ENCODE measurements at places on chromosomes 3 and 15.

DNA sequence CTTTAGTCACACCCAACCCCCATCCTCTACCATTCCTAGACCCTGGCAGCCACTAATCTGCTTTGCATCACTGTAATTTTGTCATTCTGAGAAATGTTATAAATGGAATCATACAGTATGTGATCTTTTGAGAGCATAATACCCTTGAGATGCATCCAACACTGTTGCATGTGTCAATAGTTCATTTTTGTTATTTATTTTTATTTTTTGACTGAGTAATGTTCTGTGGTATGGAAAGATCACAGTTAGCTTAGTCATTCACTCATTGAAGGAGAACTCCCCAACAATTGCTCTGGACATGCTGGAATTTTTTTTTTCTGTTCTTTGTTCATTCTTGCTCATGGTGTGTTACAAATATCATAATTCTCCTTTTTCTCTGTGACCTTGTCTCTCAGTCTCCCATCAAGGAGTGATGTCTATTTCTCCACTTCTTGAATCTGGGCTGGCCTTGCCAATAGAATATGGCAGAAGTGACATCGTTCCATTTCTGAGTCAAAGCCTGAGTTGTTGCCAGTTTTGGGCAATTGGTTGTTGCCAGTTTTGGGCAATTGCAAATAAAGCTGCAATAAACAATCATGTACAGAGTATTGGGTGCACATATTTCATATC, 6.8 kb upstream of the ADPGK start:
- DNase-seq = no peak

- DNase-seq = no peak
These were observed 15.4 kb downstream of the RASGRP1 start for GRCh38 chr15:38549222-38549621.

DNA sequence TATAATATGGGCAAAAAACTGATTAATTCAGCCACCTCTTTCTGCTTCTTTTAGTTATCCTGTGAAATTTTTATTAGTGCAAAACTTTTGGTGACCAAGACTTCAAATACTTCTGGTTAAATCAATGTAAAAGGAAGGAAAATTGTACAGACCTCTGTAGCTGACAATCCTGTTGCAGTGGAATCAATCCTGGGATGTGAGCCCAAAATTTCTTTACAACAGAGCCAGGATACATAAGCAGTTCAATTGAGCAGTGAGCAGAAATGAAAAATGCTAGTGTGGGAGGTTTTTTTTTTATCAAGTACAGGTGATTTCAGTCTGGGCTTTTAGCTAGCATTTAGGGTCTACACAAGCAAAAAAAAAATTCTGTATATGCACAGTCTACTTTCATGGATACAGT, 398.0 kb downstream of the OTOL1 start:
- no peak for DNase-seq

DNA sequence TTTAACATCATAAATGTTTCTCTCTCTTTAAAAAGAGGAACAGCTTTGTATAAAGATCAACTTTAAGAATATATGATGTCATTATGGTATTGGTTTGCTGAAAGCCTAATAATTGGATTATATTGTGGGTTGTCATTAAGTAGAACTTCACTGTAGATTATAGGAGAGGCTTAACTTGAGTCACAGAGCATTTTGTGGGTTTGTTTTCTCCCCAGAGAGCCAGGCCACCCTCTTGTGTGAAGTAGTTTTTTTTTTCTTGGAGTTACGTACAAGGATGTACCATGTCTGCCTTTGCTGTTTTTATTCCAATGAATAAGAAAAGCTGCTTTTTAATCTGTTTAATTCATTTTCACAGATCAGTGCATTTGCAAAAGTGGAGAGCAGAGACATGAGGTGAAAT, 354.8 kb upstream of the TBL1XR1 start:
- no peak for DNase-seq

DNA sequence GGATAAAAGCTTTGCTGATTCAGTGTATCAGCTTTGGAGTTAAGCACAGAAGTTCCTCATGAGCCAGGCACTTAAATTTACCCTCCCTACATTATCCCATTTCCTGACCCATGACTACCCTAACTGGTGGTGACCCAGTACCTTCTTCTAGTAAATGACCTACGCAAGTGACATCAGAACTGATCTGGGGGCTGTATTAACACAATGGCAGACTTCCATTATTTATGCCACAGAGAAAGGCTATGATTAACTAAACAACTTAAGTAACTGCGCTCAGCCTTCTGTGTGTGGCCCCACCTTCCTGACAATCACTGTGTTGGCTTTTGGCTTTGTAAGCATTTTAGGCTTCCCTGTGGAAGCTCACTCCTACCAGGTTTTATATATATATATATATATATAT, 1.9 kb downstream of the MB21D2 start:
- DNase-seq = no peak

DNA sequence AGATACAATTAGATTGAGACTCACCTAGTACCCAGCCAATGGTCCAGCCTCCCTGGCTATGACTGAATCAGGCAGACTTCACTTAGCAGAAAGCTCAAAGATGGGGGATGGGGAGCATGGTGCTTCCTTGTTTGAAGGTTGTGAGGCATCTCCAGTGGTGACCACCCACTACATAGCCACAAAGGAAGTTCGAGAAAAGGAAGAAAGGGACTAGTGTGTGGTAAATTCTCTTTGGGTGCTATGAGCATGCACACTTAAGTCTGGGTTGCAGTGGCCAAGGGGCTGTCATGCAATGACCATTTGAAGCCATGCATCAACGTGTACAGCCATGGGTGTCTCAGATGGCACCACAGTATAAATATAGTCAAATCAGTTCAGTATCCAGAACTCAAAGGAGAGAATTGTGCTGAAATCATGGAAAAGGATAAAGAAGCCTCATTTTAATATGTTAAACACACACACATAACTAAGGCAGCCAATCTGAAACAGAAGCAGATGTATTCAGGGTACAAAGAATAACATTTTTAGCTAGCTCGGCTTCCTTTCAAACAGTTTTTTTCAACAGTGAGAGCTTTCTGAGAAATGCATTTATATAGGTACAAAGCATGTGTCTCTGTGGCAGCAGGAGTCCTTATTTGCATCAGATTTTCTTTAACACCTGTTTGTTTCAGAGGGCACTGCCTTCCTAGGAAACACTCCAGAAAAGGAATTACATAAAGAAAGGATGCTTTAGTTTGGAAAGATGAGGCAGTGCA, 275.5 kb downstream of the GAP43 start:
- no peak for DNase-seq

GRCh38 chr15:35874260-35874905, 328.4 kb upstream of the DPH6 start:
- DNase-seq = no peak

DNA sequence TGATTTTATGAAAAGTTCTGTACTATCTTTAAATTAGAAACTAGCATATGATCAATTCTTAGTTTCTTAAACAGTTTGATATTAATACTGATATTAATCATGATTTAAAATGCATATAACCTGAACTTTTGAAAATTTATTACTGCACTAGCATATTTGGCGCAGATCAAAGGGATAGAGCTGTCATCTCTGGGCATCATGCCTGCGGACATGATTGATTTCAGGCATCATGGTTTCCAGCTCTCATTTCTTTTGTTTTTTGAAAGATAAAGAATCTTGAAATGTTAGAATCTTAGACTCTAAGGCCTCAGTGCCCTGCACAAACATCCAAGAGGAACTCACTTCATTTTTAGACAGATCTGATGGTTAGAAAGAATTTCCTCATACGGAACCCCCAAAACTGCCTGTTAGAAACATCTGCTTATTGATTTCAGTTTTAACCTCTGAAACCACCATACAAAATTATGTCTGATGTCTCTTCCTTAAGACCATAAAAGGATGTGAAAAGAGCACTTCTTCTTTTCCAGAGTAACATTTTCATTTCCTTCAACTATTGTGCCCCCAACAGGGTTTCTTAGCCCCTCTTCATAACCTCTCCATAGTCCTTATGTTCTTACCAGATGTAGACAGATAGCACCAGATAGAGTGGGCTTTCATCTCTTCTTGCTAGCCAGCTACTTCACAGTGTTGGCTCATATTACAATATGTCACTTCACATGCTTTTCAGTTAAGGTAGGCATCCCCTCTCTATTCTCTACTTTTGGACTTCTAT, 110.8 kb downstream of the BBX start:
- no peak for DNase-seq

DNA sequence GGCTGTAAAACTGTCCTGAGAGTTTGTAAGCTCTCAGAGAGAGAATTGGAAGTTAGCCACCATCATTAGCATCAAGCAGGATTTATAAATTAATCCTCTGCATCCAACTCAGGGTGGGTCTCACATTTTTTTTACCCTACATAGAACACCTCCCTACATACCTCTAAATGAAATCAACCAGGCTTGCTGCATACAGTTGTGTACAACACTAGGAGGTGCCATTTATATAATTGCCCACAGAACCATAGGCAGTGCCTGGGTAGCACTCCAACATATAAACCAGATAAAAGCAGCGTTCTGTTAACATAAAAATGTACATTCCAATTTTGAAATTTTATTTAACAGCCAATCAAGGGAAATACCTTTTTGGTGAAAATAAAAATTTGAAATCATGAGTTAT, 48.2 kb upstream of the SELENOK start:
- no peak for DNase-seq

Data from colonic mucosa (tissue), 4 donors.